ENCODE measurements at places on chromosomes 2 and 18.

GRCh38 chr2:157194097-157194688, 63.3 kb upstream of the GALNT5 start:
- DNase-seq: peak; percentile 80

DNA sequence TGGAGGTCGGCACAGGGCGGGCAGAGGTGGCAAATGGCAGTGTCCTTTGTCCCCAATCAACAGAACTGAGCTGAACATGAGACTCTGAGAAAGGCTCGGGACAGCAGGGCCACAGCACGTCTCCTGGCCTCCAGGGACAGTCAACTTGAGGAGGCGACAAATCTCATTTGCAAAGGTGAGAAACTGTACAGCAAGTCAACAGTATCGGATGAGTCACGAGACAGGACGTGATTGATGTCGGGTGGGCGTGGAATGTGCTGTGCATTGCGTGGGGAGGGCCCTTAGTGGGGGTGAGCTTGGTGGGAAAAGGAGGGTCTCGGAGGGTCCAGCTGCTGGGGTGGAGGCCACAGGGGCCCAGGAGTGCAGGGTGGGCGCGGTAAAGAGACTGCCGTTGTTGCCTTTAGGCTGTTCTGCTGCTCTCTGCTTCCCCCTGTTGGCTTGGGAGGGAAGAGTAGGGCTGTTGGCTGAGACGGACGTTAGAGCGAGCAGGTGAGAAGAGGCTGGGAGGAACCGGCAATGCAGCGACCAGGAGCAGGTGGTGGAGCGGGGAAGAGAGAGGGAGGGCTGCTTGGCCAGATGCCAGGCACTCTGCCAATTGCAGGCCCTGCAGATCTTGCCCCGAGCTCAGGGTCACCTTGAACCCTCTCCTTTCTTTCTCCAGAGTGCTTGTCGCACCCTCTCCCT, 164.3 kb downstream of the BCL2 start:
- DNase-seq: no peak

DNA sequence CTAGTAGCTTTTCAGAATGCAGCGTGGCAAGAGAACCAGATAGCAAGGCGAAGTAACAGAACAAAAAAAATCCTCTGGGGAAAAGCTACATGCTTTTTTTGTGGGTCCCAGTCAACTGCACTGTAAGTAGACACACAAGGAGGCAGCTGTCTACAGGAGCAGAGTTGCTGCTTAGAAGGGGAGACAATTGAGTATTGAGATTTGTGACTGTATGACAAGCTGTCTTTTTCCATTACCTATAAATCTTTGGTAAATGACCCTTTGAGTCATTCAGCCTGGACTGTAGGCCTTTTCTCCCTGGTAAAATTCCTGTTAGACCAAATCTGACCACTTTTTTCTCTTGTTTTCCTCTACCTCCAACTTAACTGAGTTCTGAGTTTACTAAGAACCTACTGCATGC, 144.1 kb upstream of the FOSL2 start:
- no peak for DNase-seq

DNA sequence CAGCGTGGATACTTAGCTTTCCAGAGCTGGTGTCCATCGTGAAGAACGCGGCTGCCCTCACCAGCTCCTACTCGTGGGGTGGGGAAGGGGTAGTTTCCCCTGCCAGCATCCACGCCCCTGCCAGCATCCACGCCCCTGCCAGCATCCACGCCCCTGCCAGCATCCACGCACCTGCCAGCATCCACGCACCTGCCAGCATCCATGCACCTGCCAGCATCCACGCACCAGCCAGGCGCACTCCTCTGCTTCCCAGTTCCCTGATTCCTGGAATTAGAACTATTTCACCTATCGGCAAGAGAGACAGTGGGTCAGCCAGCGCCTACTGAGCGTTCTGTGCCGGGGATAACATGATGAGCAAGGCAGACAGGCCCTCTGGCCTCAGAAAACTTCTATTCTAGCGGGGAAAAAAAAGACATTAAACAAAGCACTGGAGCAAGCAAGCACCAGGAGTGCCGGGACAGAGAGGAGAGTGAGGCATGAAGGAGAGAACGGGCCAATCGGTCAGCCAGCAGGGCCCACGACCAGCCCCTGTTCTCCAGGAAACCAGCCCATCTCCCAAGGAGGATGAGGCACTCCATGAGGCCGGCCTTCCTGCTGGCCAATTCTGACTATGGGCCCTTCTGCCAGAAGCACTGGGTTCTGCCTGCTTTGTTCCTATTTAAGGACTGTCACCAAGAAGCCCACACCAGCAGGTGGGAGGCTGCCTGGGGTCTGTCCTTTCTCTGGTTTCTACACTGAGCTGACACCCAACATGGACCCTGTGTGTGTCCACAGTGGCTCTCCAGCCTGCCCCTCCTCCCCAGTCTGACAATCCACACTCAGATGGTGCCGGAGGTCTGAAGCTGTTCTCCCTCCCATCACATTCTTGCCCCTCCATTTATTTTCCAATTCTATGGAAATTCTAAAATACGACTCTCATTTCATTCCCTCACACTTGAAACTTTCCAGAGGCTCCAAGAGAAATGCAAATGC, 78.4 kb upstream of the SALL3 start:
- DNase-seq: no peak

GRCh38 chr2:27664154-27664574, 475 bp downstream of the SLC4A1AP start:
- DNase-seq: no peak

DNA sequence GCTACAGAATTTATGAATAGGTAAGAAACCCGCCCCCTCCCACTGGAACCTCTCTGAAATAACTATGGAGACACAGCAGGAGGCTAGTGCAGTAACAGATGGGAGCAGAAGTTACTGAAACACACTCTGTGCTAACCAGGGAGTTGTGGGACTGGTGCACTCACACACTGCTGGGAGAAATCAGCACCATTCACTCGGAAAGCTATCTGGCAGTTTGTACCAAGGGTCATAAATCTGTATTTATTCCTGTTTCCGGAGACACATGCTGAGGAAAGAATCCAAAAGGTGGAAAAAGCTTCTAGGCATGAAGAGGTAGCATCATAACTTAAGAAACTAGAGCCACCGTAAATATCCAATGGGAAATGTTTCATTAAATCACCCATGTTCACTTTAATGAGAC, 39.9 kb downstream of the TGFA start:
- no peak for DNase-seq

DNA sequence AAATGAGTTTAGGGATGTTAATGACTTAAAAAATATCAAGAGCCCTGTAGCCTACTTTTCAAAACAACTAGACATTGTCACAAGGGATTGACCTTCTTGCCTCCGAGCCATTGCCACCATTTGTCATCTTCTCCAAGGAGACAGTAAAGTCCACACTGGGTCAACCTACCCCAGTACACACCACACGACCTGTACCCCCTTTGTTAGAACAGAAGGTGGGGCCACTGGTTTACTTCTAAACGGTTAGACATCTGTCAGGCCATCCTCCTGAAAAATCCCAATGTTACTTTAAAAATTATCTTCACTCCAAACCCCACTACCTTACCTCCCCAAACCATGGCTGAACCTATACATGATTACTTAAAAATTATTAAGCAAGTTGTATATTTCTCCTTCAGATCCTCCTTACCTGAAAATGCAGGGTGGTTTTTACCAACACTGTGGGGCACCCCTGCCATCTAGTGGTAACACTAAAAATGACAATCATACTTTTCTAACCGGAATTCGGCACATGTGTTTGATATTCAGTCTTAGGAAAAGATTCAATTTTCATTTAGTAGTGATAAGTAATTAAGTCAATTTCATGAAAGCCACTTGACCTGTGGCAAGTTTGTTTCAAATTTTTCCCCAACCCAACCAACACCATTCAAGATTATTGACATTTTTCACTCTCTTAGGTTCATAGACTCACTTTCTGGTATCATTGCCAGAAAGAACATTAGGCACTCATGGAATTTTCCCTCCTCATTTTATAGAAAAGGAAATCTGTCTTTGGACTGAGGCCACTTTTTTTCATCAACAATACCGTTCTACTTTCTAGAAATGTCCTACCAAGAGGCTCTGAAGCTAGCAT, 265.3 kb upstream of the PKDCC start:
- peak; percentile 58 for DNase-seq

DNA sequence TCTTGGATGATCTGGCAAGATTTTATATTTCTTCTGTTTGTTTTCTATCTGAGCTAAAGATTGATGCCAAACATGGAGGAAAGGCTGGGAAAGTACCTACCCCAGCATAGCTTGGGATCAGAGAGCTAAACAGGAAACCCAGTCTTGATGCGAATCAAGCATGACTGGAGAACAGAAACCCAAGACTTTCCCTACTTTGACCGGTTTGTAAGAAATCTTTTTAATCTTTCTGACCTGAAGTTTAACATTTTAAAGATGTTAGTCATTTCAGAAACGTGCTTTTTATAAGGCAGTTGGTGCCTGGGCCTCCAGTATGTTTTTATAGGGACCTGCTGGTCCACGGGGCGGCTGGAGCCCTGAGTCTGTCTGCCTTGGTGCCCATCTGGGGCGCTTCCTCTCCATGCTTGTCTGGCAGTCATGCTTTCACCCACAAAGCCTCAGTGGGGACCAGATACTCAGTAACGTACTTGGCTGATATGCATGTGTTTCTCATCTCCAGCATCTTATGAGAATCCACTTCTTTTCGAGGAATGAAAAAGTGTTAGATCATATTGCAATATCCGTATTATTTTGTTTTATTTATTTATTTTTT, 266.5 kb downstream of the PTGR3 start:
- DNase-seq: no peak

DNA sequence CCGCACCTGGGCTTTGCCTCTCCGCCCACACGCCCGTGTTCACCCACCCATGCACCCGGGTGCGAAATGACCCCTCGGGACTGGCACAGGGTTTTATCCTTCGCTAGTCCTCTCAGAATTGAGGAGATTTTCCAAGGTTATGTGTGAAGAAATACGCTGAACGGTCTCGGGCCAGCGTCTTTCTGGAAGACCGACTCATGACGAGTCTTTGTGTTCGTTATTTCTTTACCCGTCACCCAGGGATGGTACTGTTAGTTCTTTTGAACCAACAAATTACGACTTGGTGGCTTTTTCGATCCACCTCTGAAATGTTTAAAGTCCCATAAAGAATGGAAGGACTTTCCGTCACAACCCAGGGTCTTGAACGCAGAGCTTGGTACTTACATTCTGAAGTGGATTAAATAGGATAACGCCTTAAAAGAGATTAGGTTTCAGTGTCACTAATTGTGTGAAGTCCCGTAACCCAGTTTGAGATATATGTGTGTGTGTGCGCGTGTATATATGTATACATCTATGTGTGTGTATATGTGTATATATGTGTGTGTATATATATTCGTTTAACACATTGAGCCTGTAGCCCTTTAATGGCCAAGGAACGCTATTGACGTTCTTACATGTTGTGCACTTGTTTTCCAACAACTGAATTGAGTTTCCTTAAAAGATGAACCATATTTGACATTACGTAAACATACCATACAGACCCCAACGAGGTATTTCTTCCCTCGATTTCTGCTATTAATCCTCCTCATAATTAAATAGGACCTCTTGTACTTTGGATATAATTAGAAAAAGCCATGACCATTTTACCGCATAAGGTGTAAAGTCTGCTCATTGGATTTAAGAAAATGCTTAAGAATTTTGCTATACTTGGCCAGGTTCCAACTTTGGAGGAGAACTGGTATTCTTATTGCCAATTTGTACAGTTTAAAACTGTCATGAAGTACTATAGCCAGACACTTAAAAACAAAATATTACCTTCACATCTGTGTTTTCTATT, 889 bp downstream of the ZC3H15 start:
- peak; percentile 49 for DNase-seq

- DNase-seq: no peak
These were observed 36.5 kb downstream of the MGAT5 start for GRCh38 chr2:134290358-134290757.

DNA sequence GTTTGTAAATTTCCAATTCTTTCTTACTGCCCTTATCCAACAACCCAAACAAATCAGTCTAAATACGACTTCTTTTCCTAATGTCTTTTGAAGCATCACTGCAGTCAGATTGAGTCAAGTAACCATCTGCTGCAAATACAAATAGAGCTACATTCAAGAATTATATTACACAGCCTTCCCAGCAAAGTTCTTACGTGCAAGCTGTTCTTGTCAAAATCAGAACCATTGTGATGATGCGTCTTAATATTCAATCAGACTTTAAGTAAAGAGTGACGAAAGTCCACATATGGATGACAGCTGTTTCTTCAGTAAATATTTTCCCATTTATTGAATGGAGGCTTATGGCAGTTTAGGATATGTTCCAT, 943.8 kb downstream of the LRP1B start:
- DNase-seq: no peak

DNA sequence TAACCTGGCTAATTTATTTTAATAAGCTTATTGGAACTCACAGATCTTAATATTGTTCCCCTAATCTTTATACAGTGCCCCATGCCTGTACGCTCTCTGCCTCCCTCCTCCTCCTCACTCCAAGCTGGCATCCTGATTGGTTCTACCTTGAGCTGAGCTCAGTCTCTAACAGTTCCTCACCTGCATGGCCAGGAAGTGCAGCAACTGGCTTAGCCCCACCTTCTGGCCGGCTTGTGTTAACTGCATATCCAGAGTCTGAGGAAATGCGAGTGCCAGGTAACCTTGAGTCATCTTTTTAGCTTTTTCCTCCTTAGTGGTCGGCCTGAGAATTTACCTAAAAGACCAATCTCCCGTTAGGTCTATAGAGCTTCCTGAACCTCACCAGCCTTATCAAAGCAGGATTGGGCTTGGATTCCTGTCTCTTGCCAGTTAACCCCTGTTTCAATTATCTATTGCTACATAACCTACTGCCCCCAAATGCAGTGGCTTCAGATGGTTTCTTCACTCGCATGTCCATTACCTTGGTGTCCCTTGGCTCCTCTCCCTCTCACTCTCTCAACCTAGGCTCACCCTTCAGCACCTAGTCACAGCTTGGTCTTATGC, 89.5 kb upstream of the STK39 start:
- DNase-seq: peak; percentile 34

DNA sequence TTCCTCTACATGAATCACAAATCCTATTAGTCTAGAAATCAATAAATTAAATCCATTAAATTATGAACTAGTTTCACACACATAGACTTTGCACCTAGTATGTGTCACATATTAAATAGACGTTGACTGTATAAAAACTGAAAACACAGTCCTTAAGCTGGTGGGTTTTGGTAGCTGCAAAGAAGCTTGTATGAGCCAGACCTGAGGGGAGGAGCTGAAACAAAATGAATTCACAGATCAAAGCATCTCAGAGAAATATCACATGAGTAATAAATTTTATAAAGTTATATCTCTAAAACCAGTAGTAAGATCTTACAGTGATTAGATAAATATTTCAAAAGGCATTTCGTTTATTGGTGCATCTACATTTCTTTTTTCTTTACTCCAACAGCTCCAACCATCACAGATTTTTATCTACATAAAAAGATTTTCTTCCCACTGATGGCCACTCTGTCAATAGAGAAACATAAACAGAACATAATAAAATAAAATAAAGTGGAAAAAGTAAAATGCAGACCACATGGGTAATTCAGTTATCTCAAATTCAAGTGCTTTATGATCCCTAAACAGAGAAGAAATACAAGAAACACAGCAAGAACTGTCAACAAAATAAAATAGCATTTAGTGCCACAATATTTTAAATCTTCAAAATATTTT, 420.0 kb upstream of the CYRIA start:
- no peak for DNase-seq

GRCh38 chr2:101400048-101400447, 12.7 kb upstream of the CREG2 start:
- DNase-seq: no peak

Measured in astrocyte of the hippocampus (primary cell).